ENCODE measurements at places on chromosomes 16 and 17.

GRCh38 chr16:57610611-57611010, 17.8 kb upstream of the ADGRG1 start:
- no peak for DNase-seq

DNA sequence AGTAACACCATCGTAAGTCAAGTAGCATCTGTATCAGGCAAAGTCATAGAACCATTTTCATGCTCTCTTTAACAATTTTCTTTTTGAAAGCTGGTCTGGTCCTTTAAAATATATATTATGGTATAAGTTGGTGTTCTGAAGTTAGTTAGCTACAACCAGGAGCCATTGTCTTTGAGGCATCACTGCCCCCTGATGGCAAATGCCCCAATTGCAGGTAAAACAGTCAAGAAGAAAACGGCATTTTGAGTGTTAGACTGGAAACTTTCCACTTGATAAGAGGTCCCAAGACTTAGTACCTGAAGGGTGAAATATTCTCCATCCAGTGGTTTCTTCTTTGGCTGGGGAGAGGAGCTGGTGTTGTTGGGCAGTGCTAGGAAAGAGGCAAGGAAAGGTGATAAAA, 14.1 kb downstream of the TP53 start:
- peak; percentile 66 for DNase-seq

GRCh38 chr17:82517230-82517865, 2.2 kb upstream of the FOXK2 start:
- DNase-seq, result no peak

- DNase-seq, result peak; percentile 44
These were observed 18.8 kb downstream of the SRP68 start for GRCh38 chr17:76053246-76054111.

GRCh38 chr16:88784856-88785105, 239 bp downstream of the PIEZO1 start:
- DNase-seq, result no peak

- peak; percentile 22 for DNase-seq
These were observed 38.2 kb upstream of the PIRT start for GRCh38 chr17:10875984-10876555.

DNA sequence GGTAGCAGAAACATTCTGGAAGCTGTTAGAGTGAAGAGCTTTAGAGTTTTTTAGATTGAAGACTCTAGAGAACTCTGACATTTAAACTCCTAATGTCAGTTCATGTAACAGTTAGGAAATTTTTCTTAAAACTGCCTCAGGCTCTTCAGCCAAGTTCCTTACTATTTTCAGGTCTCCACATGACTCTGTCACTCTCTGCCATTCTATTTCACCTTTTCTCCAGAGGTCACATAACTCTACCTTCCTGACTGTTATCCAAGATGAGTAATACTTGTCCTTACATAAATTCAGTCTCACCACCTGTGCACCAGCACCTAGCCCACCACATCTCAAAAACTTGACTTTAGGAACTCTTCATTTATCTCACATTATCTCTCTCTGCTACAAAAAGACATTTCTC, 347.1 kb upstream of the CA10 start:
- DNase-seq, result no peak

GRCh38 chr17:77707546-77707945, 251.0 kb upstream of the TNRC6C start:
- no peak for DNase-seq

DNA sequence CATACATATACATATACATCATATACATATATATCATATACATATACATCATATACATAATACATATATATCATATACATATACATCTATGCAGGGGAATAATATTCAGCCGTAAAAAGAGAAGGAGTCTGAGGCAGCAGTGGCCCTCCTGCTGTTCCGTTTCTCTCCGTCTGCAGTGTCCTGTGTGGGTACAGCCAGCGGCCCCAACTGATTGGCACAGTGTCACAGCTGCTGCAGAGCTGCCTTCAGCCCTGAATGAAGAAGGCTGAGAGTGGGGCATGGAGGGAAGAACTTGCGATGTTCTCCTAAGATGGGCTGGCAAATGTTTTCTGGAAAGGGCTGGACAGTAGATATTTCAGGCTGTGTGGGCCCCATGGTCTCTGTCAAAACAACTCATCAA, 146.9 kb downstream of the SNX29 start:
- no peak for DNase-seq

DNA sequence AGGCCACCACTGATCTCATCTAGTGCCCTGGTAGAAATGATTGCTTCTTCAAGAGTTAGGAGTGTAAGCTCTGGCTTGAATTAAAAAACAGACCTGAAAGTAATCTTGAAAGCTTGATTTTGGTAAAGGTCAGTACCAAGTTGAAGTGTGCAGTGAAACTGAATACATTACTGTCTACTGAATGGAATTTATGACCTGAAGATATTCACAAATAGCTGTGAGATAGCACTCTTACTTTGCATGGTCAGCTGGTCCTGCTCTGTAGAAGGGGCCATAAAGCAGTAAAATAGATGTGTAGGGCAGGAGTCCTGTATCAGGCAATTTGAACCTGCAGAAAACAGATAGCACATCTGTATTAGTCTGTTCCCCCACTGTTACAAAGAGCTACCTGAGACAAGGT, 78.6 kb downstream of the MYH13 start:
- no peak for DNase-seq

GRCh38 chr17:1212946-1213345, 33.2 kb upstream of the ABR start:
- DNase-seq, result peak; percentile 41

DNA sequence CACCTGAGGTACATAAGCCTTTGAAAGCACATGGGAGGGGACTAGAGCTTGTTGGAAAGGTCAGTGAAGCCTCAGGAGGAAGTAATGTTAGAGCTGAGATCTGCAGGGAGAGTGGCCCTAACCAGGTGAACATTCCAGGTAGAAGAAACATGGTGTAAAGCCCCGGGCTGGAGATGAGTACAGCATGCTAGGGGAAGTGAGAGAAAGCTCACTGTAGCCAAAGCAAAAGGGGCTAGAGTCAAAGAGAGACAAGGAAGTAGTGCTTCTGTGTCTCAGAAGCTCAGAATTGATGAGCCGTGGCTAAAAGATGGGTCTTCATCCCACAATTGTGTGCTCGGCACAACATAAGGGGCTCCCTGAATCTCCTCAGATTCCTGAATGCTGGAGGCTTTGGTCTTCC, 481.8 kb downstream of the XYLT1 start:
- no peak for DNase-seq

- DNase-seq, result no peak
These were observed 17.7 kb upstream of the RMI2 start for GRCh38 chr16:11327277-11328171.

DNA sequence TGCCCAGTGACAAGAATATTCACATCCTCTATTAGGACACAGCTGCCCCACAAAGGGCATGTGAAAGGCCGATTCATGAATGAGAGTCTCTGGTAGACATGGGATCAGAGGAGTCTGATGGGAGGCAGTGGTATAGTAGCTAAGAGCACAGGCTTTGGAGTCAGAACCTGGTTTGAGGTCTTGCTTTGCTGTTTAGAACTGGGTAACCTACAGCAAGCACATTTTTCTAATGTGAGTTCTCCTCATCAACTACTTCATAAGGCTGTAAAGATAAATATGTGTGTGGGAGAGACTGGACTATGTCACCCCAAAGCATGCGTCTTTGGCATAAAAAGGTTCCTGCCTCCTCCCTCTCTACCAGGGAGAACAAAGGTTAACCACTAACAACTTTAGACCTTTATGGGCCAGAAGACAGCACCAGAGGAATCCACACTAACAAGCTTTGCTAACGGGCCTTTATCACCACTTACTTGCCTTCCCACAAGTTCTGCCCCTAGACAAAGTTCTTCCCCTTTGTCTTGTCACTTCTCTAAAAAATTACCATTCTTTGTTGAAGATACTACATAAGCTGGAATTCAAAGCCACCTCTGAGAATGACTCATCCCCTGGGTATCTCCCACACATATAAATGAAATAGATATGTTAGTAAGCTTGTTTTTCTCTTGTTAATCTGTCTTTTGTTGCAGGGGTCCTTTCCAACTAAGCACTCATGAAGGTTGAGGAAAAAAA, 21.1 kb downstream of the CDR2 start:
- peak; percentile 84 for DNase-seq

GRCh38 chr16:19118938-19119431, 5.2 kb downstream of the ITPRIPL2 start:
- peak; percentile 98 for DNase-seq

DNA sequence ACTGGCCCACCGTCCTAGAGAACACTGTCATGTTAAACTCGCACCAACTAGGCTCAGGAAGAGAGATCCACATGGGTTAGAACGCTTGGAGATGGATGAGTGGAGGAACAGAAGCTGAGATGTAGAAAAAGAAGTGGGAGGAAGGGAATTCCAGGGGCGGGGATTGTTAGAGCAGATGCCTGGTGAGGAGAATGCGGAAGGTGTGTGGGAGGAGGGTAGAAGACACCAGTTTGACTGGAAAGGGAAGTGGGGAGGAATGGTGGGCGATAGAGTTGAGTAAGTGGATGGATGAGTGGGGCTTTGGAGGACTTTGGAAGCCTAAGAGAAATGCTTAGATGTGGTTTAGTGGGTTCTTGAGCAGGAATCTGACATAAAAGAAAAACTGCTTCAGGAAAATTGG, 37.4 kb downstream of the DHX38 start:
- DNase-seq, result peak; percentile 88

- peak; percentile 73 for DNase-seq
These were observed 2.9 kb downstream of the ZNF750 start for GRCh38 chr17:82836823-82837357.

DNA sequence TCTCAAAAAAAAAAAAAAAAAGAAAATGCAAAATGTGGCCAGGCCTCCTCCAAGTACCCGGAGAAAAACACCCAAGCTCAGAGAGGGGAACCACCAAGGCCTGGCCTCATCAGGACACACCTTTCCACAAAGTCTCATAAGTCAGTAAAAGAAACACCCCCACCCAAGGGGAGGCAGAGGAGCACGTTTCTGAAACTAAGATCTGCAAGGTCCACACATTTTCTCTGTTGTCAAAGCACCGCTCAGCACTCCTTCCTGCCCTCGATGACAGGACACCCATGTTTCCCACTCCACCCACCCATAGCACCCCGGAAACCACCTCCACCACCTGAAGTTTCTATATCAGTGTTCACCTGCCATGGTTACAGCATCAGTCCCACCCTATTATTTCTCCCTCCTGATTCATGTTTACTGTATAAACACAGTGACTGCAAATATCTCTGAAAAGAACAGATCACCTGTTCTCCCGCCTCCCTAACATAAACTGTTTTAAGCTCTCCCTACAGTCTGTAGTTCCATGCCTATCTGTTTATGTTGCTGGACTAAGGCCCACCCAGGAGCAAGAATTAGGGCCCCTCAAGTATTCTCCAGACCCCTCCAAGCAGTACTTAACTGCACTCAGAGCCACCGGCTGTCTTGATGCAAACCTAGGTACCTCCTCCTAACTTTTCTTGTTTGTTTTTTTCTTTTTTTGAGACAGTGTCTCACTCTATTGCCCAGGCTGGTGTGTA, 2.0 kb downstream of the CORO7 start:
- DNase-seq, result no peak

- peak; percentile 54 for DNase-seq
These were observed 1.7 kb downstream of the HEXIM1 start for GRCh38 chr17:45149669-45150664.

DNA sequence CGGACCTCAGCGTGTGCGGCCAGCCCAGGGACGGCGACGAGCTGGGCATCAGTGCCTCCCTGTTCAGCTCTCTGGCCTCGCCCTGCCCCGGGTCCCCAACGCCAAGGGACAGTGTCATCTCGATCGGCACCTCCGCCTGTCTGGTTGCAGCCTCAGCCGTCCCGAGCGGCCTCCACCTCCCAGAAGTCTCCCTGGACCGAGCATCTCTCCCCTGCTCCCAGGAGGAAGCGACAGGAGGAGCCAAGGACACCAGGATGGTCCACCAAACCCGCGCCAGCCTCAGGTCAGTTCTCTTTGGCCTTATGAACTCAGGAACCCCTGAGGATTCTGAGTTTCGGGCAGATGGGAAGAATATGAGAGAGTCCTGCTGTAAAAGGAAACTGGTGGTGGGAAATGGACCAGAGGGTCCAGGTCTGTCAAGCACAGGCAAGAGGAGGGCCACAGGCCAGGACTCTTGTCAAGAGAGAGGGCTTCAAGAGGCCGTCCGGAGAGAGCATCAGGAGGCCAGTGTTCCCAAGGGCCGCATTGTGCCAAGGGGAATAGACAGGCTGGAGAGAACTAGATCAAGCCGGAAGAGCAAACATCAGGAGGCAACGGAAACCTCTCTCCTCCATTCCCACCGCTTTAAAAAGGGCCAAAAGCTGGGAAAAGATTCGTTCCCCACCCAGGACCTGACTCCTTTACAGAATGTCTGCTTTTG, 825 bp downstream of the HASPIN start:
- no peak for DNase-seq

- no peak for DNase-seq
These were observed at the start of gene CCL11 for GRCh38 chr17:34285286-34285792. TSS of gene CCL11 (plus strand) at chr17:34285742. CDS start at chr17:34285809, 67 bp downstream.

GRCh38 chr17:78000341-78000740, 41.8 kb downstream of the TNRC6C start:
- DNase-seq, result no peak

GRCh38 chr16:84062734-84063640, 20.4 kb upstream of the SLC38A8 start:
- peak; percentile 81 for DNase-seq

- DNase-seq, result no peak
These were observed 74.1 kb downstream of the SPECC1 start for GRCh38 chr17:20083156-20083859.

DNA sequence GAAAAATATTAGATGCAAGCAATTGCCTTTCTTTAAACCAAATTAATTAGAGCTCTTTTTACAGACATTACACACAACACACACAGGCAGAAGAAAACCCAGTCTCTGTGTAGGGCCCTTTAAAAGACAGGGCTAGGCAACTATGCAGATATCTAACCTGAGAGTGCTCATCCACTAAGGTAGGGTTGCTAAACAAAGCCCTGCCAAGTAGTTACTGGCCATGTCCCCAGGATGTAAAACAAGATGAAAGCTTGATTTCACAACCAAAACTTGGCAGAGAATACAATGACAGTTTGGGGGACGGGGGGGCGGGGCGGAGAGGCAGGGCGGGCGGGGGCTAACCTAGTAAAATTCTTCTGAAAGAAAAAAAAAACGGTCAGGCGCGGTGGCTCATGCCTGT, 669.0 kb upstream of the CA10 start:
- no peak for DNase-seq

DNA sequence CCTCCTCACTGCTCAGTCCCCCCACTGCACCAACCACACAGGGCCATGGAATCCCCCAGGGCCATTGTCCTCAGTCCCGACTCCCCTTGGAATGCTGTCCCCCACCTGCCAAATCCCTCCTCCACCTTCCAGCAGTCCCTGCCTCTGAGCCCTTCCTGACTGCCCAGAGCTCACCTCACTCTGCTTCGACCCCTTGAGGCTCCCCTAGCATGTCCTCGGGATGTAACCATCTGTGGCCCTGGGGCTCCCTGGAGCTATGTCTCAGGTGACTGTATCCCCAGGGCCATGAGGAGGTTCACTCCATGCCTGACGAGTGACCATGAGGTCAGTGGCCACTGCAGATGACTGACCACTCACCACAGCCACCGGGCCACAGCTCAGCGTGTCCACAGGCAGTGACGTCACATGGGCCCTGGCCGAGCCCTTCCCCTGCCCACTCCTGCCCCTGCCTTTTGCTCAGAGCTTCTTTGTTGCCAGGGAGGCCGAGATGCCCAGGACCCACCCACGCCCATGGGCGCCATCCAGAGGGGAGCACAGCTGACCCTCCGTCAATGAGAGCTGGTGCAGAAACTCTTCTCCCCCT, 7.7 kb upstream of the PIEZO1 start:
- DNase-seq, result peak; percentile 50
